Stimulated activated CD4-positive, alpha-beta T cell treated with anti-CD3 and anti-CD28 coated beads, Interleukin-15, amount 100 ng/mL, for 1 hour (primary cell): ENCODE measurements at places on chromosomes 2 and 18.

DNA sequence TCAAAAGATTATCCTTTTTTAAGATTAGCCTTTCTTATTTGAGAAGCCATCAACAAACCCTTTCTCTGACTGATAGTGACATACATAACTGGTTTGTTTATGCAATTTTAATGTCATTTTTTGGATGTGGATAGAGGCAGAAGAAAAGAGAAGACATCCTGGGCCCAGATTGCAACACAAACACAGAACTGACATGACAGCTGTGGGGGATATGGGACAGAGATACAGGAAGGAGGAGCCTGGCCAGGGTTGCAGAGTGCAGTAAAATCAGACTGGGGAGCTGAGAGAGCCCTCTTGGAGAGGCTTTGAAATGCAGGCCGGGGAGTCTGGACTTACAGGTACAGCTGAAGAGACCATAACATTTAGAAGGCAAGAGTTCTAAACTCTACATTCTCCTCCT, 65.1 kb downstream of the SIGLEC15 start:
- DNase-seq: no peak

GRCh38 chr2:170723446-170723958, 8.4 kb downstream of the SP5 start:
- DNase-seq: no peak

- DNase-seq: no peak
Measured at GRCh38 chr2:228594012-228594411, 412.5 kb upstream of the SPHKAP start.

- DNase-seq: no peak
Measured at GRCh38 chr2:217261452-217261851, 401.6 kb upstream of the TNP1 start.

GRCh38 chr2:43060390-43061016, 165.9 kb downstream of the ZFP36L2 start:
- no peak for DNase-seq

DNA sequence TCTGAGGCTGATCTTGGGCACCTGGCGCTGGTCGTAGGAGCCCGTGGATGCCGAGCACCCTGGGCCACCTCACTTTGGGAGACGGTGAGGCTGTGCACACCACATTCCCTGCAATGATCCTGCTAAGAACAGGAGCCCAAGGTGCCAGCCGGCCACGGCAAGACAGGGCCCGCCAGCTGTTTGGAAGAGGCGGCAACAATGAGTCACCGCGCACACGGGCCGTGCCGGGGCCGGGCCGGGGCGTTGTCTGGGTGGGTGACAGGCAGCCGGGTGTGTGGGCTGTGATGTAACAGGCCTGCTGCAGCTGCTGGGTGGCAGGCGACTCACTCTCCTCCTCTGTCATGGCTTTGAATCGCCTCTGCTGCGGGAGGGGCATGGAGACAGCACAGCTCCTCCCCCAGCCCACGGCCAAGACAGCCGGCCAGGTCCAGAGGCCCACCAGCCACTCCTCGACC, 49.7 kb upstream of the ODC1 start:
- DNase-seq: peak; percentile 35

- DNase-seq: no peak
Measured at GRCh38 chr2:98891591-98891990, 44.4 kb downstream of the CRACDL start.

GRCh38 chr2:26922405-26923188, 47.8 kb upstream of the MAPRE3 start:
- DNase-seq: no peak

- DNase-seq: no peak
Measured at GRCh38 chr2:46873604-46874068, 42.0 kb downstream of the MCFD2 start.

DNA sequence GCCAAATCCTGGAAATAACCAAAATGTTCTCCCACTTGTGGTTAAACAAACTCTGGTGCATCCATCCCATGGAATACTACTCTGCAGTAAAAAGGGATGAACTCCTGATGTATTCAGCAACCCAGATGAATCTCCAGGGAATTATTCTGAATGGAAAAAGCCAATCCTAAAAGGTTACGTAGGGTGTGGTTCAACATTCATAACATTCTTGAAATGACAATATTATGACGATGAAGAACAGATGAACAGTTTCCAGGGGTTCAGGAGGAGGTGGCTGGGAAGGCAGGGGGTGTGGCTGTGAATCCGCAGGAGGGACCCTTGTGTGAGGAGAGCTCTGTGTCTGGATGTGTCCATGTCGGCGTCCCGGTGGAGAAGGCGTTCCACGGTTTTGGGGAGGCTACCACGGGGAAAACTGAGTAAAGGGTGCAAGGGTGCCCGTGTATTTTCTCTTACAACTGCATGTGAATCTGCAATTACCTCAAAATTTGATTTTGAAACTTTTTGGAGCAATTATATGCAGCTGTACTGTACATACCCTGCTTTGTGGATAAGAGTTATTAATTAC, 47.3 kb downstream of the KCNG2 start:
- DNase-seq: no peak

GRCh38 chr2:40967451-40967850, 515.6 kb upstream of the SLC8A1 start:
- DNase-seq: no peak

- DNase-seq: no peak
Measured at GRCh38 chr2:237556773-237557632, 9.4 kb upstream of the PRLH start.

GRCh38 chr18:56248610-56249235, 389.7 kb downstream of the TXNL1 start:
- DNase-seq: no peak

DNA sequence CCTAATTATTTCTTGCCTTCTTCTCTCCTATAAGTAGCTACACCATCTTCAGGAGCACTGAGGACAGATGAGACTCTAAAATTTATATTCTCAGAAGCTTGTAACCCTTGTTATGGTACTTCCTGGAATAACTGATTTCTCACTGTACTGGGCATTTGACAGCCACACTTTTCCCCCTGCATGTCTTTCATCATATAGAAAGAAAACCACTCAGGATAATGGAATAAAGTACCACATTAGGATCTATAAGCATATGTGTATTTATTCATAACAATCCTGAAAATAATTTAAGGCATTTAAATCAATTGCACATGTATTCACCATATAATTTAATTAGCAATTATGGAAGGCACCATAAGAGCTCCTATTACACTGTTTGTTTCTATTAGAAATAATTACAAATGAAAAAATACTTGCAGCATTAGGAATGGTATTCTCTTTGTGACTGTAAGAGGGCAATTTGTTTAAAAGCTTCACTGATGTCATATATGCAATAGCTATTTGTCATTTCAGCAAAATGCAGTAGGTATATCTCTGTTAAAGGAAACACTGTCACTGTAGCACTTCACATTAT, 216.9 kb upstream of the FSHR start:
- no peak for DNase-seq

DNA sequence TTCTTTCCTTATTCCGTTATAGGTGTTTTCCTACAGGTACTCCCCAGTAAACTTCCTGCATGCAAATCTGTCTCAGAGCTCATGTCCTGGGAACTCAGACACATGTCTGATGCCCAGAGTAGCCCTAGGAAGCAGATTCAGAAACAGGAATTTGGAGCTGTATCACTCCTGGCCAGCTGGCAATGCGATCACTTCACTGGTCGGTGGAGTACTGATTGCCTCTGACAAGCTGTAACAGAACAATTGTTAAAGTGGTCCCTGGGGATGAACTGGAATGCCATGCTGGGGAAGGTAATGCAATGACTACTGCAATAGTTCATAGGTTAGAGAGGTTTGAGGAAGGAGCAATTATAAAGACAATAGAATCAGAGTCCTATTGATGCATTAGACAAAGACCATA, 131.6 kb upstream of the DOCK10 start:
- DNase-seq: no peak

DNA sequence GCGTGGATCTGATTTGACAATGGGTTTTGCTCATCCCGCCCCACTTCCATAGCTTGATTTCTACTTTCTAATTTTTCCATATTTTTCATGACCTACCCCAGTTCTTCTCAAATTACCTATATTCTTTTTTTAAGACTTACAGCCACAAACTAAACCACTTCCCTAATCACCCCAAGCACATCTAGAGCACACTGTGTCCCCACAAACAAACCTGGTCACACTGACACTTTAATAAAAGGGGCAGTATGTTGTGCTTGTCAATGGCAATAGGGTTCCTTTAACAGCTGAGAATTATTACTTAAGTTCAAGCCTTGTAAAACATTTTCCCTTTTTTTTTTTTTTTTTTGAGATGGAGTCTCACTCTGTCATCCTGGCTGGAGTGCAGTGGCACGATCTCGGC, 47.1 kb downstream of the MREG start:
- DNase-seq: no peak

DNA sequence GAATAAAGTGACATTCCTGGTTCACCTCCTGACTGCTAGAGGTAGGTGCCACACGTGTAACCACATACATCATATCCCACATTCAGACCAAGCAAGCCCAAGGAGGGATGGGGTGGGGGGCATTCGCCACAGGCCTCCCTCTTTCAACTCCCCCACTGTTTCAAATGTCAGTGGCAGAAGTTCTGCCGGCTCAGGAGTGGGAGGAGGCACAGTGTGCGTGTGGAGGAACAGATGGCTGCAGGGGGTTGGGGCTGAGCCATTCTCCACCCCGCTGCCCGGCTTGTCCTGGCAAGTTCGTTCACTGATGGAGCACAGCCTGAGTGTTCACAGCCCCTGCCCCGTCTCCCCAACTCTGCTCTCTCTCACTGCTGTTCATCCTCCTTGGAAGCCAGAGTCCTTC, 75.4 kb upstream of the TANC1 start:
- no peak for DNase-seq

GRCh38 chr2:238793801-238794449, 54.0 kb upstream of the TWIST2 start:
- no peak for DNase-seq

DNA sequence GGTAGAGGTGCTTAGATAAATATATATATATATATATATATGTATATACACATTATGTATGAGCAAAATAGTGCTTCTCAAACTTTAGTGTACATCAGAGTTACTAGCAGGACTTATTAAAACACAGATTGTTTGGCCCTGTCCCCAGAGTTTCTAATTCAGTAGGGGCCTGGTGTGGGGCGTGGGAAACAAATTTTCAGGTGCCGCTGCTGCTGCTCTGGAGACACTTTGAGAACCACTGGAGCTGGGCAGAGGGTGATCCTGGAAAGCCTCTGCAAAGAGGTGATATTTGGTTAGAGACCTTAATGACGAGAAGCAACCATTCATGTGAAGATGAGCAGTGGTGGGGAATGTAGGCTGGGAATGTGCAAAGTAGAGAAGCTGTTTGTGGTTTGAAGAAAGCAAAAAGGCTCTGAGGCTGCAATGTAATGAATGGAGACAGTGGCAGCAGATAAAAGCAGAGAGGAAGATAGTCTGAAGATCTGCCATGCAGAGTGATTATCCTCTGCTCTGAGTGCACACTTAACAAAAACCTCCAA, 142.9 kb downstream of the PLCL1 start:
- DNase-seq: no peak

DNA sequence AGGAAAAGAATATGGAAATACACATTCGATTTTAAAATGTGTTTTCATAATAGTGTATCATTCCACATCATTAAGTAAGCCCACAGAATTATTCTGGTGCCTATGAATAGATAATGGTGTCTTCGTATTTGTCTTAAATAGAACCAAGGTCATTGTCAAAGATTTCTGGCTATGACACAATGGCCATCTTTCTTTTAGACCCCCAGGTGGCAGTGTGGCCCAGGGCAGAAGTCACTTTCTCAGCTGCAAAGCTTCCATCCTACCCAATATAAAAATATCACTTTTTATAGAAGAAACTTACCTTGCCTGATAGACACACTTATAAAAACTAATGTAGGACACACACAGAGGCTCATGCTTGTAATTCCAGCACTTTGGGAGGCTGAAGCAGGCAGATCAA, 57.5 kb downstream of the ZRANB3 start:
- DNase-seq: no peak

DNA sequence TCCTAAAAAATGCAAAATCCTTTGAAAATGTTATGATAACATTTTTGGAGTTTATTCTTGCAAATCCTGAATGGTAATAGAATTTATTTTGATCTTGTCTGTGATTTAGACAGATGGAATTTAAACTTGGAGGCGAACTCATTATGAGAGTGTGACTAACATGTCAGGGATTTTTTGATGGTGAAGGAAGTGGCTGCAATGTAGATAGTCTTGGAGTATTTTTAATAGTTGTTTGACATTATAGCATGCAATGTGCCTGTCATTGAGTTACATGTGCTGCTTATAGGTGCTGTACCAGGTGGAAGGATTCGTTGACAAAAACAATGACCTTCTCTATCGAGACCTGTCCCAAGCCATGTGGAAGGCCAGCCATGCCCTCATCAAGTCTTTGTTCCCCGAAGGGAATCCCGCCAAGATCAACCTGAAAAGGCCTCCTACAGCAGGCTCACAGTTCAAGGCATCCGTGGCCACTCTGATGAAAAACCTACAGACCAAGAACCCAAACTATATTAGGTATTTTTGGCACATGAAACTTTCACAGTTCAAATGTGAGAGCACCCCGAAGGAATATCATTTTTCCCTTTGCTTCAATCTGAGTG, 141.8 kb downstream of the MYO1B start:
- no peak for DNase-seq

DNA sequence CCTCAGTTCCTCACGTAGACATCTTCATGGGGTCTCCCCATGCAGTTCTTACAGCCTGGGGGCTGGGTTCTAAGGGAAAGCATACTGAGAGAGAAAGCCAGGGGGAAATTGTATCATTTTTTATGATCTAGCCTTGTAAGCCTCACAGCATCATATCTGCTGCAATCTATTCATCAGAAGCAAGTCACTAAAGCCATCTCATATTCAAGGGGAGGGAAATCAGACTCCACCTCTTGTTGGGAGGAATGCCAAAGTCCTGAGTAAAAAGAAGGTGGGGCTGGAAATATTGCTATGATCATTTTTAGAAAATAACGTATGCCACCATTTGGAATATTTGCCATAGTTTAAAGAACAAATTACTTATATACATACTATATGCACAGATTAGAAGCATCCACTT, 304.6 kb downstream of the TXNL1 start:
- no peak for DNase-seq

GRCh38 chr2:143140864-143141661, 11.8 kb downstream of the ARHGAP15 start:
- no peak for DNase-seq

GRCh38 chr18:77784759-77785379, 535.2 kb downstream of the GALR1 start:
- no peak for DNase-seq

- no peak for DNase-seq
Measured at GRCh38 chr2:205590759-205591158, 91.5 kb upstream of the NRP2 start.

- DNase-seq: no peak
Measured at GRCh38 chr18:47250391-47251046, 941 bp downstream of the SKOR2 start.

DNA sequence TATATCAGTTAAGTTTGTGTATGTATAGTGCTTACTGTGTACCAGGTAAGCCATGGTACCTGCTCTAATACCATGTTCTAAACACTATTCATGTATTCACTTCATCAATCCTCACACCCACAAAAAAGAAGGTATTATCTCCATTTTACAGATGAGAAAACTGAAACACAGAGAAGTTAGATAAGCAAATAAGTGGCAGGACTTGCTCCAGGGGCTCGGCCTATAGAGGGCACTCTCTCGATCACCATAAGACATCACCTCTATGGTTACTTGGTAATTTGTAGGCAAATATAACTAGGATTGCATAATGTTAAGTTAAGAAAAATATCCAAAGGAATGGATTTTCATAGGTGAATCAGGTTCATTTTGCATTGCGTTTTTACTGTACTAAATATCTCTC, 118.1 kb upstream of the FN1 start:
- DNase-seq: no peak

GRCh38 chr2:120255986-120256650, 3.5 kb downstream of the RALB start:
- no peak for DNase-seq
